IMR-90 (cell line): ENCODE measurements at places on chromosomes 16 and 17.
A peak's percentile ranks its signal among the peaks of the same experiment; 100 is the strongest.

GRCh38 chr17:9865586-9865985 is 39.5 kb downstream of the RCVRN start:
- no peak for DNase-seq

DNA sequence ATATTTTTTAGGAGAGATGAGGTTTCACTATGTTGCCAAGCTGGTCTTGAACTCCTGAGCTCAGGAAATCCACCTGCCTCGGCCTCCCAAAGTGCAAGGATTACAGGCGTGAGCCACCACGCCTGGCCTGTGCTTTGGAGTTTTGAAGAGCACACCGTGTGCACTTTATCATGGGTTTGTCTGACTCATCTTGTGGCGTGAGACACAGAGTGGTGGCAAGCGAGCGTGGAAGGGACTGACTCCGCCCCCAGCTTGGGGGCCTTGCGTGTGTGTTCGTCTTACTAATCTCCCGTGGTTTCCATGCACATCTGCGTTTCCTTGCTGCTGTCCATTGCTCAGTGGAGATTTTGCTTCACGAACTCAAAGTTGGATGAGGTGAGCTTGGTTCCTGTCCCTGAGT is 22.9 kb downstream of the CRAMP1 start:
- DNase-seq, result no peak

- no peak for DNase-seq
Observed at GRCh38 chr16:22665048-22665797, 148.7 kb upstream of the HS3ST2 start.

- peak; percentile 42 for DNase-seq
Observed at GRCh38 chr17:8857919-8858318, 9.6 kb downstream of the PIK3R6 start.

- peak; percentile 13 for DNase-seq
Observed at GRCh38 chr17:73393962-73394361, 82.2 kb upstream of the CDC42EP4 start.
